ENCODE measurements at places on chromosomes 5 and 9.
A peak's percentile ranks its signal among the peaks of the same experiment; 100 is the strongest.

DNA sequence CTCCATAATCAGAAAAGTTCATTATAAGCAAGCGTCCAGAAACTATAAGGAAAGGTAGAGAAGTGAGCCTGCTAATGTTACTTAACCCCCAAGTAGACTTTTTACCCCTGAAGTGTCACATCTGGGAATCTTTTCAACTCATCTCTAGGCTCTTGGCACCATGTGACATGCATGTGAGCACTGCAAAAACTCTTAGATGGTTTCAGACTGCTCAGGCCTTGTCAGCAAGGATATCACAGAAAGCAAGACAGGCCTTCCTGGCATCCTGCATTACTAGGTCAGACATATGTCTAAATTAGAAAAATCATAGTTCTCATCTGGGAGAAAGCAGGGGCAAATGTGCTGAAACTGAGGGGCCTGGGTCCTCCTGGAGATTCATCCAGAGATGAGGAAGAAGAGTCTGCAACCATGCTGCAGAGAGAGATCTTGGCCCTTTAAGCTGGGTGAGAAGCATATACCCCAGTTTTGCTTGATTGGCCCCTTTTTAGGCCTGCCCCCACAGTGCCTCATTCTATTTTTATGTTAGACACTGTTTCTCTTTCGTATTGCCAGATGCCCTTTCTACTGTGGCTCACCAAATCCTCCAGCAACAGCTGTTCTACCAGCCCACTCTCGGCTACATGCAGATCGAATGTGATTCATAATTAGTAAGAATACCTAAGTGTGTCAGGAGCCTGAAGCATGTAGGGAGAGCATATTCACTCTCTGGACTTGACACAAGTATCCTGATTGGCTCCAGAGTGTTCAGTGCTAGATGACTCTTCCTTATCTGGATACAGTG, 19.0 kb downstream of the TMEM8B start:
- DNase-seq = peak; percentile 70

DNA sequence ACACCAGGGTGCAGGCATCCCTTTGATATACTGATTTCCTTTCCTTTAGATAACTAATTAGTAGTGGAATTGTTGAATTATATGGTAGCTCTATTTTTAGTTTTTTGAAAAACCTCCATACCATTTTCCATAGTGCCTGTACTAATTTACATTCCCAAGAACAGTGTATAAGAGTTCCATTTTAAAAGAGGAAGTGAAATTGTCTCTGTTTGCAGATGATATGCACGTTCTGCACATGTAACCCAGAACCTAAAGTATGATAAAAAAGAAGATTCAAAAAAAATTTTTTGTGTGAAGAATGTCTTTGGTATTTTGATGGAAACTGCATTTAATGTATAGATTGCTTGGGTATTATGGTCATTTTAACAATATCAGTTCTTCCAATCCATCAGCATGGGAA, 424.0 kb upstream of the CCNH start:
- DNase-seq = no peak

- no peak for DNase-seq
Observed at GRCh38 chr5:72363166-72363802, 43.1 kb downstream of the PTCD2 start.

- DNase-seq = no peak
Observed at GRCh38 chr9:124858330-124859046, 3.3 kb downstream of the RPL35 start.

GRCh38 chr5:30891660-30892059, 301.8 kb upstream of the CDH6 start:
- DNase-seq = no peak

DNA sequence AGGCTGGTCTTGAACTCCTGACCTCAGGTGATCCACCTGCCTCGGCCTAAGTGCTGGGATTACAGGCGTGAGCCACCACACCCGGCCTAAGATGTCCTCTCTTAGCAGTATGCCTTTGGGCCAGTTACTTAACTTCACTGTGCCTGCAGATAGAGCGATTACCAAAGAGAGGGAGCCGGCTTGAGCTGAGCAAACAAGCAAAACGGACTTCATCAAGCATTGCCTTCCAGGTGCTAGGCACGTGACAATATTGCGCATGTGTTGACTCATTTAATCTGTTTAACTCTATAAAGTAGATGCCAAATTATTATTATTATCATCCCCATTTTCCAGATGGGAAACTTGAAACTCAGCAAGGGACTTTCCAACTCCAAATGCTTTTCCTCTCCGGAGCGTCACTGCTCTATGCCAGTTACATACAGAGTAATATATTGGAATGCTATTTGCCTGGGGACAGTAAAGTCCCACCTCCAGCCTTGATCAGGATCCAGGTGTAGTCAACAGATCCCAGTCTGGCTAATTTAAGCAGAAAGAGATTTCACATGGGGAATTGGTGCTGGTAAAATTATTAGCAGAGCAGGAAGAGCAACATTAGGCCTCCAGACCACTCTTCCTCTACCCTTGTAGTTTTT, 5.6 kb upstream of the C9orf152 start:
- no peak for DNase-seq

GRCh38 chr9:136292591-136293448, 11.1 kb downstream of the CCDC187 start:
- no peak for DNase-seq

DNA sequence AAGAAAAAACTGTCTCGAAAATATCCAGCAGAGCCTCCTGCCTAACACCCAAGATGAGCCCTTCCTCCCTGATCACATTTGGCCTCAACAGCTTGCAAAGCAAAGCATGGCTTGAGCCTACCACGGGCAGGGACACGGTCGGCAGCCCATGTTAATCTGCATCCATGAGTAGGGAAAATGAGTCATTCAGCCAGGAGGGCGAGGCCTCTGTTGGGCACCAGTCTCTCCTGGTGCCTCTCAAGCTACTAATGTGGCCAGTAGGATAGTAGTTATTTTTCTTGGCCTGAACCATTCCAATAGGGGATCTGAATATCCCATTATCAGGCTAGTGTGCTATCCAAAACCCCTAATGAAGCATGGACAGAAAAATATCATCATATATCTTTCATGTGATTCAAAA, 43.0 kb upstream of the SHB start:
- no peak for DNase-seq

GRCh38 chr5:139392678-139393496, 2.0 kb downstream of the PROB1 start:
- DNase-seq = no peak

DNA sequence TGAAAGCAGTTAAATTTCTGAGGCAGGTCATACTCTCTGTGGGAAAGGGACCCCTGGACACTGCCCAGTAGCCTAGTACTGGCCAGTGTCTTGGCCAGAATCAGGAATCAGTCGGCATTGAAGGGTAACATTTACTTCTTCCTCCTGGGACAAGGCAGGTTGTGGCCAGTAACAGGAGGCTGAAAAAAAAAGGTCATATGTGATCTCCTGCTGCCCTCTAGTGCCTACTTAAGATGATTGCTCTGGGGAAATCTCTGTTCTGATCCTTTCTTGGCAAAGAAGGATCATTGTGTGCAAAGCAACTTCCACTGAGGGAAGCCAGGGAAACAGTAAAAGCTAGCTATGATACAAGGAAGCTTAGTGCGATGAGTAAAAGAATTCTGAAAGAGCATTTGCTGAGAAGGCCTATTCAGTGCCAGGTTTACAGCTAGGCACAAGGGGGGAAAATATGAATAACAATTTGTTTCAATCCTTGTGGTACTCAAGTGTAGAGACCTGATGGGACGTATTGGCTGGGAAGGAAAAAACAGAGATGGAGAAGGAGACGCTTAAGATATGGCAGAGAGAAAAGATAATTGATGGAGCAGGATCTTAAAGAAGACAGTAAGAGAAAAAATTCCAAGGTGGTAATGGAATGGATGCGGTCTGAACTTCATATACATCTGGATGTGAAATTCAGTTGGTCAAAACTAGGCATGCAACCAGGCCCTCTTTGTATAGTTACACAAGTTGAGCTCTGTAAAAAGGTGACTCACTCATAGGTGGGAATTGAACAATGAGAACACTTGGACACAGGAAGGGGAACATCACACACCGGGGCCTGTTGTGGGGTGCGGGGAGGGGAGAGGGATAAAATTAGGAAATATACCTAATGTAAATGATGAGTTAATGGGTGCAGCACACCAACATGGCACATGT, 25.8 kb upstream of the TRIM32 start:
- peak; percentile 35 for DNase-seq

GRCh38 chr9:135394699-135395645, 84.6 kb upstream of the PPP1R26 start:
- DNase-seq = no peak

DNA sequence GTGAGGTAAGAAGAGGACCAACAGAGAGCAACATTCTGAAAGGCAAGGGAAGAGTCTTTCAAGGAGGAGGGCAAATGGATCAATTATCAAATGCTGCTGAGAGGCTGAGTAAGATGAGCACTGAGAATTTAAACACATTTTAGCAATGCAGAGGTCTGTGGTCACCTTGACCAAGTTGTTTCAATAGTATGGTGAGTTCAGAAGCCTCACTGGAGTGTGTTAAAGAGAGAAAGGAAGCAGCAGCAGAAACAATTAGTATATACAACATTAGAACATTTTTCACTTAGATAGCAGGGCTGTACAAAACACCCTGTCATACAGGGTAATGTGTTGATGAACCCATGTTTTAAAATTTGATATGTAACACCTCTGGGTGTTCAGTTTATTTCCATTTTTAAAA, 131.5 kb downstream of the NR6A1 start:
- DNase-seq = no peak

GRCh38 chr5:155953335-155953734, 373.6 kb upstream of the SGCD start:
- DNase-seq = no peak

GRCh38 chr9:115520646-115521045, 402.7 kb upstream of the TNC start:
- DNase-seq = no peak

GRCh38 chr9:76502746-76503145, 43.8 kb downstream of the GCNT1 start:
- DNase-seq = no peak

DNA sequence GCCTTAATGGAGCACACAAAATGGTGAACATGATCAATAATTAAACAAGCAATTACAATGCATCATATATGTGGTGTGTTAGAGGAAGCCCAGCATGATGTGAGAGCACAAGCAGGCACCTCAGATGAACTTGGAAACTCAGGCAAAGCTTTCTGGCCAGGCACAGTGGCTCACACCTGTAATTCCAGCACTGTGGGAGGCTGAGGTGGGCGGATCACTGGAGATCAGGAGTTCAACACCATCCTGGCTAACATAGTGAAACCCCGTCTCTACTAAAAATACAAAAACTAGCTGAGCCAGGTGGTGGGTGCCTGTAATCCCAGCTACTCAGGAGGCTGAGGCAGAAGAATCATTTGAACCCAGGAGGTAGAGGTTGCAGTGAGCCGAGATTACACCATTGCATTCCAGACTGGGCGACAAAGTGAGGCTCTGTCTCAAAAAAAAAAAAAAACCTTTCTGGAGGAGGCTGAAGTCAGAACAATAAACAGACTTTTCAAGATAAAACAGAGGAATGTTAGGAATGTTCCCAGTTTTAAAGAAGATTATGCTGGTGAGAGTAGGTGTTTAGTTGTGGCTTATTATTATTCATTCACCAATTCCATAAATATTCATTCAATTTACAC, 159.4 kb downstream of the CEMIP2 start:
- no peak for DNase-seq

GRCh38 chr5:150181027-150181426, 8.8 kb upstream of the SLC6A7 start:
- DNase-seq = no peak

DNA sequence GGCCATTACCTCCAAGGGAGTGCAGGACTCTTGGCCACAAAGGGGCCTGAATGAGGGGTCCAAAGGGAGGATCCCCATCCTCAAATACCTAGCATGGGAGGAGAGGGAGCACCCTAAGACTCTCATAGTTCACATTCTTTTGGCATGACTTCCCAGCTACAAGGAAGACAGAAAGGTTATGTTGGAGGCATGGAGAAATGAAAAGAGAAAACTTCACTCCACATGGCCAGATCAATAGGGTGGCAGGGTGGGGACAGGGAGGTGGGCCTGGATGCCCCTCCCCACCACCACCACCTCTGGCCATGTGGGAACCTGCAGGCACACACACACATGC, 97.6 kb downstream of the PAX5 start:
- no peak for DNase-seq

DNA sequence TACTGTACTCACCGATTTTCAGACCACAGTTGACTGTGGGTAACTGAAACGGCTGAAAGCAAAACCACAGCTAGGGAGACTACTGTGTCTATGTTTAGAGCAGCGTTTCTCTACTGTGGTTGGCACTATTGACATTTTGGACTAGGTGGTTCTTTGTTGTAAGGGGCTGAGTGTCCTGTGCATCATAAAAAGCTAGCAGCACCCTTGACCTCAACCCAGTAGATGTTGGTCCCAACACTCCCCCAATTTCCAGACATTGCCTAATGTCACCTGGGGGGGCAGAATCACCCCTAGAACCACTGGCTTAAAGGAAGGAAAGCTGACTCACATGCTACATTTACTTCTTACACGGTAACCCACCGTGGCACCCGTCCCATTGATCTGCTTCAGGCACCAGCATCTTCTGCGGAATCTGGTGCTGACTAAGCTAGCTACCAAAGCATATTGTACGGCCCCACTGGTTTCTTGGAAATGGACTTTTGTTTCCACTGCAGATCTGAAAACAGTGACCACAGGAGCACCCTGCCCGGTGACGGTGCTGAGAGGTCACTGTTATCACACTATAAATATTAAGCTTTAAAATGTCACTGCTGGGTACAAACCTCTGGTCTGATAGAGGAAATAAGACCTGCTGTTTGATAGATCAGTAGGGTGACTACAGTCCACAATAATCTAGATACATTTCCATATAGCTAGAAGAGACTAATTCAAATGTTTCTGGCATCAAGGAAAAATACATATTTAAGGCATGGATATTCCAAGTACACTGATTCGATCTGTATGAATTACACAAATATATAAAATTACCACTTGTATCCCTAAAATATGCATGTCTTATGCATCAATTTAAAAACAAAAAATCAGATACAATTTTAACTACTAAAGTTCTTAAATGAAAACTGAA, 151.4 kb downstream of the HSD17B3 start:
- no peak for DNase-seq

DNA sequence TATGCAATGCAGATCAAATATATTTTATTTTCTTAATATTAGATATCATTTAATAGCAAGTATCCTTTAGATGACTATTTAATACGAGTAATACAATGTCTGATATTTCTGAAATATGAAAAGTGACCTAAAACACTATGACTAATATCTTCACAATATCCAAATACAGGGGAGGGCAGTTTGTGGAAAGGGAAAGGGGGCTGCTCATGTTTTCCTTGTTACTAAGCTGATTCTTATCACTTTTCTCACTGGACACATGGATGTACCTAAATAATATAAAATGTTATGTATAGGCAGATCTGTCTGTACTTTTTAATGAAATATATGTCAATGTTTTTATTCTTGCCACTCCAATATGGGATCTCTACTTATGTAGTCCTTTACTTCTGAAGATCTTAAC, 1879.1 kb upstream of the ACO1 start:
- no peak for DNase-seq

DNA sequence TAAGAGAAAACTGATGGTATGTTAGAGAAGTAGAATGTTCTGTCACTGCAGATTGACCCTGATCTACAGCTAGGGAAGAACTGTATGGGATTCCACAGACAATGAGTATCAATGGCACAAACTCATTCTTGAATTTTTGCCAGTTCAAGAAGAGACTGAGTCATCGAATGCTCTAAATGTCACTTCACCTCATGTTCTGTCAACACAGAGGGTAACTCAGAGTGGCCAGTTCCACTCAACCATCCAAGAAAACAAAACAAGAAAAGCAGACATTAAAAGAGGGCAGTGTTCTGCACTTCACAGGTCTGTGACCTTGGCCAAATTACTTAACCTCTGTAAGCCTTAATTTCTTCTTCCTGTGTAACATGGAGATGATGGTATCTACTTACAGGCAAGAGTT, 132.2 kb upstream of the HMHB1 start:
- no peak for DNase-seq

GRCh38 chr9:35729700-35730485, 2.1 kb downstream of the TLN1 start:
- DNase-seq = peak; percentile 54

All from BJ (cell line).